ENCODE measurements at places on chromosomes 5 and 9.

DNA sequence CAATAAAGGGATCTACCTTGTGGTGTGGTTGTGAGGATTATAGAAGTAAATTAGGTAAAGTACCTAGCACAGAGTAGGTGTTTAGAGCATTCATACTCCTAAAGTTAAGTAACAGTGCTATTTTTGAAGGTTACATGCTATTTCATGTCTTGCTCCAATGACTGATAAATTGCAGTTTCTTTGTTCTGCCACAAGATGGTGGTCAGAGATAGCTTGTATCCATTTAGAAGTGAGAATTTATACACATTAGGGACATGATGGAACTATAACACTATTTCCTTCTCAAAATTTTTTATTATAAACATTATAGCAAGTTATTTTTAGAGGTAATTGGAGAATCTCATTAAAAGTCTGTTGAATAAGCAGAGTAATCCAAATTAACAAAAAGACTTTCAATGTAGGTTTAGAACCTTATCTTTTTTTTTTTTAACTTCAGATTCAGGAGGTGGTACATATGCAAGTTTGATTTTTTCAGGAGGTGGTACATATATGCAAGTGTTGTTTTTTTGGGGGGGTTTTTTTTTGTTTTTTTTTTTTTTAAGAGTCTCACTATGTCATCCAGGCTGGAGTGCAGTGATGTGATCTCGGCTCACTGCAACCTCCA, 17.1 kb downstream of the MTREX start:
- no peak for DNase-seq

GRCh38 chr5:36641431-36641830, 35.0 kb downstream of the SLC1A3 start:
- DNase-seq, result no peak

- DNase-seq, result no peak
Observed at GRCh38 chr5:50302815-50303490, 138.1 kb downstream of the EMB start.

DNA sequence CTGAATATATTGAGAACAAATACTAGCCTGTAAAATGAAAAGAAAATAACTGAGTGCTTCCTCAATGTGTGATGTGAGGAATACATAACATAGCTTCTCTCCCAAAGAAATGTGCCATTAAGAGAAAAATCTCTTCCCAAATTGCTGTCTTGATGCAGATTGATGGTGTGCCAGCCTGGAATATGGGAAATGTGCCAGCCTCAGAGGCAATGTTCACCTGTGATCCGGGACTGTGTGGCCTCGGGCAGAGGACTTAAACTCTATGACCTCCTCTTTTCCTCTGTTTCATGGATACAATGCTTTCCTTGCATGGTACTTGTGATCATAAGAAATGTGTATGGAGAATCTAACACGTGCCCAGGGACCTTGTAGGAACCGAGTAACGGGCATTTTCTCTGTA, 370.9 kb downstream of the DIRAS2 start:
- DNase-seq, result no peak

- DNase-seq, result no peak
Observed at GRCh38 chr5:171693412-171693811, 92.2 kb upstream of the SMIM23 start.

DNA sequence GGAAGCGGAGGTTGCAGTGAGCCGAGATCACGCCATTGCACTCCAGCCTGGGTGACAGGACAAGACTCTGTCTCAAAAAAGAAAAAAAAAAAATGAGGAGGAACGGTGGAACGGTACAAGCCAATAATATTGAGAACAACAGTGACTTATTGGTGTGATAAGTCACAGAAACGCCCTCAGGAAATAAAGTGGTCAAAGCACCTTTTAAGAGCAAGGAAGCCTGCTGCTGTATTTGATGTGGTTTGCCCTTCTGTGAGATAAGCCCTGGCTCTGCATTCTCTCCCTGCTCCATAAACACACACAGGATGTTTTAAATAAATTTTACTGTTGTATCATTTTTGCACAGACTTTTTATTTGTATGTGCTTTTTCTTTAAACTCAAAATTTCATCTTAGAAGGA, 269.9 kb upstream of the MSX2 start:
- no peak for DNase-seq

DNA sequence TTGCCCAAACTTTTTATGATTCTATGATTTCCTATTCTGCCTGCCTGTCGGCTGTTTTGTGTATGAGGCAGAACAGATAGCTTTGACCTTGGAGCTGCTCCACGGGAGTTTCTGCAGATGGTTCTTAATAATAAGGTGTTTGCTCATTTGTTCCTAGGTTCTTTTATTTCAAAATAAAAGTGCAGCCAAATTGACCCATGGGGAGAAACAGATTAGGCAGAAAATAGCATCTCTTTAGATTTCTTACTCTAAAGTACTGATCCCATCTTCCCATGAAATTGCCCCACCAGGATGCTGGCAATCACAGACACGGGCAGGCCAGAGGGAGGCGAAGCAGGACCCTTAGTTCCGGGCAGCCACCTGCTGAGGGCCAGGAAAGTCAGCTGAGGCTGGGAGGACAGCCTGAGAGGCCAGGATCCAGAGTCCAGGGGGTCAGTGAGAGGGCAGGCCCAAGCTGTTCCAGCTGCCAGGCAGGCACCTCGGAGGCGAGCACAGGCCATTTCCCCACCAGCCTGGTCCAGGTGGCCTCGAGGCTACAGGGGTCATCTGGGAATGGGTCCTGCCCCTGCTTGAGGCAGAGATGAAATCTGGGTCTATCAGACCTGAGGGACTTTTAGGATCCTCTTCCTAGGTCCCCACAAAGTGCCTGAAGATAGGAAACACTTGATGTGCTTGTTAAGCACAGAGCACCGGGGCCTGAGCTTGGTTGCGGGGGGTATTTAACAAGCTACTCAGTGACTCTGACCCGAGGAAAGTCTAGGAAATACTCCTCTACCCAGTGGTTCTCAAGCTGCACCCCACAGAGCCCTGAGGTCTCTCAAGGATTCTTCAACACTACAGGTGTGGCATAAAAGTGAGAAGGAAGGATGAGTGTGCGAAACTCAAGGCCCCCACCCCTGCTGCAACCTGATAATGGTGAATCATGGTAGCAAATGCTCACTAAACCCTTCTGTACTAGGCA, 145.4 kb downstream of the CMYA5 start:
- DNase-seq, result no peak

Measured in activated T-cell treated with anti-CD3 and anti-CD28 coated beads for 24 hours (primary cell).